ENCODE measurements at places on chromosomes 16 and 17.

DNA sequence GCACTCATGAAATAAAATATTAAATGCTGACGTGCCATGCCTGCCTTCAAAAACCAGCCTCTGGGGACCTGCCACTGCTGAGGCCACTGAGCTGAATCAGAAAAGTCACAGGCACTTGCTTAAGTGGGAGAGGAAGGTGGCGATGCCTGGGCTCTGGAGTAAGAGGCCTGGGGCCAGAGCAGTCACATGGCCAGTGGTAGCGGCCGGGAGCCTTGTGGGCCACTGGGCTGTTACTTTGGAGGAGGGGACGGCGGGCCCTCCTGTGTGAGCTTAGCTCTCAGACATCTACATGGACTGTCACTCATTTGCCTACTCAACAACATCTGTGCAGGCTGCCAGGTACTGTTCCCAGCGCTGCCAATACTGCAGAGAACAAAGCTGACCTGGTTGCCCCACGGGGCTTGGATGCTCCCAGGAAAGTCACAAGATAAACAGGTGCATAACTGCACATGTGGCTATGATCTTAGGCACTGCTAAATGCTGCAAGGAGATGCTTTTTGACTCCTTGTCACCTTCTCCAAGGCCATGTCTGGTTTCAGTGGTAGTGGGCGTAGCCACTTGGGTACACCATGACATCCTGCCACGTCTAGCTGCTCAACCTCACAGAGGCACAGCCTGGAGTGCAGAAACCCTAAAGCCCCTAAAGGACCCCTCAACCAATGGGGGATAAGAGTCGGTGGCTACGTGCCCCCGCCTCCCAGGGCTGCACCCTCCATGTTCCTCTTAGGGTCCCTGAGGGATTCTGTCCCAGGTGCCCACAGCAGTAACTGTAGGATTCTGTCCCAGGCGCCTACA lies 11.6 kb downstream of the COTL1 start:
- no peak for DNase-seq

- no peak for DNase-seq
Measured at GRCh38 chr16:75742424-75743047, 16.2 kb upstream of the CPHXL start.

GRCh38 chr17:79235808-79236207 lies 161.2 kb downstream of the ENGASE start:
- no peak for DNase-seq

DNA sequence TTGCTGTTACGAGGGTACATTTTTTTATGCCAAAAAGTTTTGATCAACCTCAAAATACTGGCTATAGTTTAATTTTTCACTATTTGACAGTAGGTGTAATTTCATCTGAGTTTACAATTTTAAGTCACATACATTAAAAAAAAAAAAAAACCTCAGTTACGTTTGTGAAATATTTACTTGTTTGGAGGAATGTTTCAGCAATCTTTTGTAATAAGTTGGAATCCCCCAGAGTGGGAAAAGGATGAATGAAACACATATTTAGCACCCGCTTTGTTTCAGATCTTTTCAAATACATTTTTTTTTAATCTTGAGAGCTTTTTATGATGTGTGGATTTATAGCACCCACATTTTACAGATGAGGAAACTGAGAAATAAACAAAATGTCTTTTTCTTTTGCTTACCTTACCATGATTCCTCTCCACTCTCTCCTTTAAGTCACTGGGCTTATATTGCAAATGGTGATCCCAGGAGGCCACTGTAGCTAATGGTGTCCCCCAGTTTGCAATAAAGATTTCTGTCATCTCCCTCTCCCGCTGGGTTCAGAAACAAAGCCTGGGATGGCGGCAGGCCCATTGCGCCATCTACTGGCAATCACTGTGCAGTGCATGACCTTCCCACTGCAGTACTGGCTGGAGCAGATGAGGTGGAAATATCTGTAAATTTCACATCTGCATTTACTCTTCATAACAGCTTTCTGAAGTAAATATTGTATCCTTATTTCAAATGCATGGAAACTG lies 27.7 kb downstream of the TBC1D3B start:
- DNase-seq = peak; percentile 2

GRCh38 chr17:61904094-61904710 lies 23.6 kb downstream of the INTS2 start:
- DNase-seq = no peak

DNA sequence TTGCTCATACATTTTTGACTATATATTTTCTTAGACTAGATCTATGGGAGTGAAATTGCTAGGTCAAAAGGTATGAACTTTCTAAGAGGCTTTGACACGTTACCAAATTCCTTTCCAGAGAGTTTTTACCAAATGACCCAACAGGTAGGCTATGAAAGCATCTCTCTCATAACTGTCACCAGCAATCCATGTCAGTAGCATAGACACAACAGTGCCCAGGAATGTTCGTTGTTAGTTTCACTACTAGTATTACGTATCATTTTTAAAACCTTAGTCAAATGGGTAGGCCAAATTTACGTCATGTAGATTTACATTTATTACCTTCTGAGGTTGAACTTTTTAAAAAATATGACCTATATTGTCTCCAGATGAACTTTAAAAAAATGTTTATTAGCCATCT lies 66.8 kb downstream of the MARCHF10 start:
- DNase-seq = no peak

DNA sequence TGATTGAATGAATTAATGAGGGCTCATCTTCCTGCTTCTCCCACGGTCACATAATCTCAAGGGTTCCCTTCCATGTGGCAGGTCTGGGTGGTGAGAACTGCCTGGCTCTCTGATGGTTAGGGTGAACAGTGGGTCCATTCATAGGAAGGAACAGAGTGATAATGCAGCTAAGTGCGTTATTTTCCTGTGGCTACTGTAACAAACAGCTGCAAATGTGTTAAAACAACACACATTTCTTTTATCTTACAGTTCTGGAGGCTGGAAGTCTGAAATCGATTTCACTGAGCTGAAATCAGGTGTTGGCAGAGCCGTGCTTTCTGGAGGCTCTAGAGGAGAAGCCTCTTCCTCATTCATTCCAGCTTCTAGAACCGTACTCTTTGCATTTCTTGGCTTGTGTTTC lies 95.3 kb downstream of the BMERB1 start:
- DNase-seq = no peak

DNA sequence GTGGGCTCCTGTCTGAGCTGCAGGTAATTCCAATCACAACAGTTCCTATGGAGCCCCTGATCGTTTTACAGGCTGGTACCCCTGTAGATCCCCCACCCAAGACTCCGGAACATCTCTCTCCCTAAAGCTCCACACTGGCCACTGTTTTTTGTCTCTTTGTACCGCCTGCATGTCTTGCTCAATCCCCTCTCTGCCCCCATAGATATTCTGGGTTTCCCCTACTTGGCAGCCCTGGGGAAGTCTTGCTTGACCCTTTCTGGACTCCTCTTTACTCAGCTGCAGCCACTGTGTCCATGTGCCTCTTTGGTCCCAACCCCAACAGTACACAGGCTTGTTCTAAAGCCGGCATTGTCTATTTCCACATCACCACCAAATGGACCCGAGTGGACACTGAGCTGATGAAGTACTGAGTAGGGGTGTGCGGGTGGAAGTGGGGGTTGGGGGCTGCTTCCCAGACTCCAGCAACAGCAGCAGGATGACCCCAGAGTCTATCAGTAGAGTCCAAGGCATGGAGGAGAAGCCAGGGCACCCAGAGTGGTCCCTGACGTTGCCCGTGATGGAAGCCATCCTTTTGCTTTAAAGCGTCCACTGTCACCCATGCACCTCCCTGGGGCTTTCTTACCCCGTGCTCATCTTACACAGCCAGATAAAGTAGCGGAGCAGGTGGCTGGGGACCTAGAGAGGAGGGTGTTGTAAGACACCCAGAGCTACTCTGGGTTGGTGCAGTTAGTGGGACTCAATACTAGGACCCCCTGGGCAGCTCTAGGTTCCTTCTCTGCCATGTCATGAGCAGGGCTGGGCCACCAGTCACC lies 6.4 kb downstream of the CD300LB start:
- no peak for DNase-seq

- DNase-seq = no peak
Measured at GRCh38 chr17:38663964-38664644, 10.7 kb downstream of the EPOP start.

- peak; percentile 54 for DNase-seq
Measured at GRCh38 chr17:50684612-50685333, 22.9 kb downstream of the ANKRD40 start.

DNA sequence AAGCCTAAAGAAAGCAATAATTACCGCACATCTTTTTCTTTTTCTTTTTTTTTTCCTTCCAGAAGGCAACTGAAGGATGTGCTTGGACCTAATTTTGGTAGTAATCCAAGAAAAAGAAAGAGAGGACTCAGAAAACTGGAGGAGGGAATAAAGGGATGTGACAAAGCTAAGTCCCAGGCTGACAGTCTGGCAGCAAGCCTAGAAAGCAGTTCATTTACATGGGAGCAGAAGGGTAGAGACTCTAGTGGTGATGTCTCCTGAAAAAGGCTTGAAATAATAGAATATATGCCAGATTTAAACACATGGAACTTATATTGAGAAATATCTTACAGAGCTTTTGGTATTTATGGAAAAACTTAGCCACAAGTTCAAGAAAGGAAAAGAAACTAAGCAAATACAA lies 101.0 kb upstream of the SHISA6 start:
- DNase-seq = no peak

DNA sequence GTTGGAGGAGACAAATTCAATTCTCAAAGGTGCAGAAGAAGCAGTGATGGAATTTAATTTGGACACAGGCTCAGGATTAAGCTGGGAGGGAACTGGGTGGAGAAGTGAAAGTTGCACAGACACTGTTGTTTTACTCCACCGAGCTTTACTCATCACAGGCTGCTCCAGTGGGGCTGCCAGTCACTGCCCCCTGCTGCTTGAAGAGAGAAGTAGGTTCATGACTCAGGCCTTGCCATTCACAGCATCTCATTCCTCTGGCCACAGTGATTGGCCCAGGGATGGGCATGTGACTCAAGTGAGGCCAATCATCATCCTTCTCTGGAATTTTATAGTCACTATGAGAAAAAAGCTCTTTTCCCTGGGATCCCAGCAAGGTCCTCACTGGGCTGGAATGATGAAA lies 11.8 kb downstream of the GNAO1 start:
- peak; percentile 5 for DNase-seq

GRCh38 chr17:75244133-75244866 lies 17.1 kb downstream of the GGA3 start:
- DNase-seq = no peak

DNA sequence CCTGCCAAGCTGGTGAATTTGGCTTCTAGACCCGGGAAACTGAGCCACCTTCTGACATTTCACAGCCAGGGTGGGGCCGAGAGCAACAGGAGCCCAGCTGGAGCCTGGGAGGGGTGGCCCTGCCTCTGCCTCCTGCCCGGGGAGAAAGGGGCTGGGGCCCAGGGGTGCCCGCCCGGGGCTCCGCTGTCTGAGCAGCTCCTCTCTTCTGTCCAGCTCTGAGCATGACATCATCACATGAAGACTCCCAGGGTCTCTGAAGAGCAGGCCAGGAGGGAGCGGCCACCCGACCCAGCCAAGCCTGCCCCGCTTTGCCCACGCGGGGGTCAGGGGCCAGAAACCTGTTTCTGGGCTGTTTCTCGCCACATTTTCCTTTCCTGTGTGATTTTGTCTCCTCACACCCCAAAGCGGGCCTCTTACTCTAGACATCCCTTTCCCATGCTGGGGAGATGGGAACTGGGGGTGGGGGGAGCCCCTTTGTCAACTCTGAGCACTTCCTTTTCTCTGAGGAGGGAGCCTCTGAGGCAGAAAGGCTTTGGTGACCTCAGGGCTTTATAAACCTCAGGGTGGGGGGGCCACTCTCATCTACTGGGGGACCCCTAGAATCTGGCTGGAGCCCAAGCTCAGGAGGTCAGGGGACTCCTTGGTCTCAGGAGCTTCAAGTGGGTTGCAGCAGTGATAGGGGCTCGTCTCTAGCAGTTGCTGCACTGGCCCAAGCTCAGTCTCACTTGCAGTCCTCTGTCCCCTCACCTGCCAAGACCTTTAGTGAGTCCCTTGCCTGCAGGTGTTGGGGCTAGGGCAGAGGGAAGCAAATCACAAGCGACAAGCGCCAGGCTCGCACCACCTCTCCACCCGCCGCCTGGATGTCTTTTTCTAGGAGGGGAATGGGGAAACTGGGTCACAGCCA lies 7.6 kb downstream of the UBALD2 start:
- DNase-seq = no peak

DNA sequence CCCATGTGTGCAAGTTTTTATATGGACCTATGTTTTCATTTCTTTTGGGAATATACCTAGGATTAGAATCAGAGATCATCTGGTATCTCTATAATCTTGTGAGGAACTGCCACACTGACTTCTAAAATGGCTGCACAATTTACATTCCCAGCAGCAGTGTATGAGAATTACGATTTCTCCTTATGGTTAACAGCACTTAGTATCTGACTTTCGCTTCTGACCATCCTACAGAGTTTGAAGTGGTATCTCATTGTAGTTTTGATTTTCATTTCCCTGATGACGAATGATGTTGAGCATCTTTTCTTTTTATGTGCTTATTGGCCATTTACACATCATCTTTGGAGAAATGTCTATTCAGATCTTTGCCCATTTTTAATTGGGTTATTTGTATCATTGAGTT lies 10.0 kb downstream of the C16orf96 start:
- no peak for DNase-seq

DNA sequence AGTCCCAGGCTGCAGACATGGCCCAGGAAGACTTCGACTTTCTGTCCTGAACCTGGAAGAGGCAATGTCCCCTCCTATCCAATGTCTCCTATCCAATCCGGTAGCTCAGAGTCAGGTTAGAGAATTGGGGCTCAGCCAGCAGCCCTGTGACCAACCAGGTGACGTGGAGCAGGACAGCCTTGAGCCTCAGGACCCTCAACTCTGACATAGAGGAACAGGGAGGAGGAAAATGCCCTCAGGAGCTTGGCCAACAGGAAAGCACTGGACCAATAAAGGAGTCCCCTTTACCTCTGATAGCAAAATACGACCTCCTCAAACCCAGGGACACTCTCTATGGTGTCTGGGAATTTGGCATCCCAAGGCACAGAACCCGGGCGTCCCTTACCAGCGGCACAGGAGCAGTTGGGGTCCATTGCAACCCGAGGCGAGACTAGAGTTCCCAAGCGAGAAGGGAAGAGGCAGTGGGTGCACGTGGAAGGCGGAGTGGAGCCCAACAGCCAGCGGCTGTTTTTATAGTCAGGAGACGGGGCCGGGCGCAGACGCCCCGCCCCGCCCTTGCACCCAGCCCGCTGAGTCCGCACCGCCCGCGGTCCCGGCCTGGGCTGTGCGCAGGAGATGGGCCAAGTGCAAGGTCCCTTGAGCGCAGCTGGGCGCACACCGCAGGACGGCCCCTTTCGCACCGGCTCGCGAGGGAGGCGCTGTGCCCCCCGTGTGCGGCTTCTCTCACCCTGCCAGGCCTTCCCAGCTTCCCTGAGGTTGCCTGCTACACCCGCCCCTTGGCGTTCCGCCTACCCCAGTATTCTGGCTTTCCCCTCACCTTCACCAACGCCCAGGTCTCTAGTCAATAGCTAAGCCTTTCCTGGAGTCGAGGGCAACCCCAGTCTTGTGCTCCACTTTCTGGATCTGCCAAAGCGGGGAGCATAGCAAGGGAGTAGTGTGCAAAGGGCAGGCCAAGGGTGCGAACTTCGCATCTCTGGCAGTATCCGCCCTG lies at the start of gene MT1G:
TSS of gene MT1G (minus strand) at position 485 of the 991 bp plus-strand sequence. CDS start at position 413, 72 bp downstream.
- peak; percentile 44 for DNase-seq

GRCh38 chr17:29042679-29043538 lies at the start of gene PIPOX:
TSS of gene PIPOX (plus strand) at chr17:29043141. CDS start at chr17:29043226, 85 bp downstream.
- DNase-seq = peak; percentile 99

GRCh38 chr17:34607917-34608316 lies 28.5 kb downstream of the TMEM132E start:
- no peak for DNase-seq
